BJ (cell line): ENCODE measurements at places on chromosomes 2 and 18.

- no peak for DNase-seq
Measured at GRCh38 chr2:196213252-196213980, 42.0 kb upstream of the STK17B start.

GRCh38 chr2:86243272-86243671, 44.0 kb downstream of the MRPL35 start:
- DNase-seq = no peak

- no peak for DNase-seq
Measured at GRCh38 chr2:113876503-113877387, 13.1 kb upstream of the ACTR3 start.

DNA sequence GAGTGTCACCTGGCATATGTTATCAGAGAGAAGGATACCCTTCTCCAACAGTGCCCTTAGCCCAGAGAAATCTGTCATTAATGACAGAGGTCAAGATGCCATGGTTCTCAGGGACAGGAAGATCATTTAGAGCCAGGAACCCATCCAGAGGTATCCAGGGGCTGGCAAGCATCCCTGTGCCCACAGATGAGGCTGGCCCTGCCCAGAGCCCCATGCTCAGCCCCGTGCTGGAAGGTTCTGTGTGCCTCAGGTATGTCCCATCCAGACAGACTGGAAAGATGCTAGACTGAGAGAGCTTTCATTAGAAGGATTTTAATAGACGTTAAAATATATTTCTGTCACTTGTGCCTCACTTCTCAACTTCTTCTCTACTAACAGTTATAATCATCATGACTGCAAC, 8.2 kb upstream of the TUBB6 start:
- no peak for DNase-seq

- no peak for DNase-seq
Measured at GRCh38 chr2:143640826-143641225, 511.6 kb downstream of the ARHGAP15 start.

- no peak for DNase-seq
Measured at GRCh38 chr2:133433455-133434451, 134.5 kb downstream of the NCKAP5 start.

DNA sequence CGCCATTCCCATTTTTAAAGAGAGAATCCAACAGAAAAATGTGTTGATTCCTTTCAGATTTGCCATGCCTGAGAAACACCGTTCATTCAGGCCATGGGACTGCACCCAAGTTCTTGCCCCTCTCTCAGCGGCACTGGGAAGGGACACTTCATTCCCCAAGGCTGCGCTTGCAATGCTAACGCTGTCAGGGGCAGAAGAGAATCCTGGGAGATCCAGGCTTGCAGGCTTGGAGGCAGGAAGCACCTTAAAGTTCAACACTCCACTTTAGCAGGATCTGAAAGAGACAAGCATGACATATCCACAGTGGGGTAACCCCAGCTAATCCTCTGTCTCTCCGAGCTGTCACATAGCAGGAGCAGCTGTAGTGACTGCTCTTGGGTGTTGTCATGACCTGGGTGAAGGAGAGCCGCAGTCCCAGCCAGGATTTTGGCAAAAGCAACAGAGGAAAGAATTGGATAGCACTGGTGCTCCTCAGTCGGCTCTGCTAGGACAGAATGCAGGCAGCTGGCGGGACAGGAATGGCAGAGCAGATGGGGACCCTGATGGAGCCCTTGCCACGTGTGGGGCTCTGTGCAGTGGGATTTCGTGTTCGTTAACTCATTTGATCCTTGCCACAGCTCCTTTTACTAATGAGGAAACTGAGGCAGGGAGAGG, 22.0 kb upstream of the ODC1 start:
- no peak for DNase-seq

DNA sequence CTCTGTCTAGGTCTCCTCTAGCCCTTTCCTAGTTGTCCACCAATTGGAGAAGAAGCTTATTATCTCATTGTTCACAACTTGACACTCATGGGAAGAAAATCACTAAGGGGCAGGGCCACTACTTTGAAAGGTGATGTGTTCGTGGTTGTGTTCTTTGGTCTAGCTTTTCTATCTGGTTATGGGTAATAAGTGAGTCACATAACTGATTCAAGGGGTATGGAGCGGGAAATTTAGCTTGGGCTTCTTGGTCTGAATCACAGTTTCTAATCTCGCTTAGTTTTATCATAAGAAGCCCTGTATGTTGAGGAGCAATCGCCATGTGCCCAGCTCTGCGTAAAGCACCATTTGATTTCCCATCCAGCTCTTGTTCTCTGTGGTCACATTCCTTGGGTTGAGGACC, 18.7 kb upstream of the DYTN start:
- DNase-seq = no peak

DNA sequence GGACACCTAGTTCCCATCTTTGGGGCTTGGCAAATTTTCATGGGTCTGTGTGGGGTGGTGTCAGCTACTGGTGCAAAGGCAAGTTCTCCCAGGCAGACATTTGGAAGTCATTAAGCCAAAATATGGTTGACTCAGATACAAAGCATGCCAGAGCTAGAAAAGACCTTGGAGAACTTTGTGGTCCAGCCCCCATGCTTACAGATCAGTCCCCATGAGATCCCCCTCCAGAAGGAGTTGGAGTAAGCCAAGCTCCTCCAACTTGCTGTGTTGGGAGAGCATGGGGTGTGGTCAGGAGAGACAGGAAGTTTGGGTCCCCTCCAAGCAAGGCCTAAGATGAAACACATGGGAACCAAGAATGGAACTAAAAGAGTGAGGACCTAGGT, 224.5 kb downstream of the CYP26B1 start:
- no peak for DNase-seq

- DNase-seq = no peak
Measured at GRCh38 chr18:47754311-47755101, 176.0 kb downstream of the SMAD2 start.

GRCh38 chr2:163737190-163737439, 1.3 kb upstream of the FIGN start:
- no peak for DNase-seq

GRCh38 chr2:49444005-49444404, 289.7 kb upstream of the FSHR start:
- DNase-seq = no peak

DNA sequence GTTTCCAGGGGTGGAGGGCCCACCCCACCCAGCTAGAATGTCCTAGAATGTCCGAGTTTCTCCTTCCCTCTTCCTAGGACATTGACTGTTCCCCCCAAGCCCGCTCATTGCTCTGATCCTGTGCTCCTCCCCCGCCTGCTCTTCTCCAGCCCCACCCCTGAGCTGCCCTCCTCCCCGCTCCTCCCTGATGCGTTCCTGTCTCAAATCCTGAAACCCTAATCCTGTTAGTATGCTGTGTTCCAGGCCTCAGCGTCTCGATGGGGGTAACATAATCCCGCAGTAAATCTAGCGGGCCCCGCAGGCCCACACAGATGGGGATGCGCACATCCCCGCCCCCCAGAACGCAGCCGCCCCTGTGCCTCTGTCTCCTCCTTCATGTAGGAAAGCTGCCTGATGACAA, 51.3 kb downstream of the NRP2 start:
- DNase-seq = no peak

GRCh38 chr18:48473816-48474215, 64.6 kb upstream of the ZBTB7C start:
- DNase-seq = no peak

DNA sequence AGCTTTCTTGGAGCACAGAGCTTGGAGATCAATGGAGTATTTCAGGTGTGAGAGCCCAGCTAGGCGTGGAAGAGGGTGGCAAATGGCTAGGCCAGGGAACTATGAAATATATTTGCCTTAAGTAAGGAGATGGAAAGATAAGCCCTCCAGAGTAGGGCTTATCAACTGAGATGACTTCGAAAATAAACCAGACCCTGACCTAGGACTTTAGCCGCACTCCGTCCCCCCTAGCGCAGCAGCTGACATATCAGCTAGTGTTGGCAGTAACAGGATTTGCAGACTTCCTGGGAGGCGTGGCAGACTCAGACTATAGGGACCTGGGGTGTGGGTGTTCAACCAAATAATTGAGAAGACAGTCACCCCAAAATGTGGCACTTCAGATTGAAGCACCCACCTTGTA, 127.7 kb upstream of the EPAS1 start:
- no peak for DNase-seq
